RKO (cell line): ENCODE measurements at places on chromosomes 4 and X.

- DNase-seq: no peak
These were observed 40.4 kb upstream of the PCDH18 start for GRCh38 chr4:137572647-137573046.

- peak; percentile 85 for DNase-seq
These were observed at the start of gene HSD17B10 for GRCh38 chrX:53433651-53434639. HSD17B10 (minus strand) TSS chrX:53434370; CDS start chrX:53434345, 25 bp downstream.

DNA sequence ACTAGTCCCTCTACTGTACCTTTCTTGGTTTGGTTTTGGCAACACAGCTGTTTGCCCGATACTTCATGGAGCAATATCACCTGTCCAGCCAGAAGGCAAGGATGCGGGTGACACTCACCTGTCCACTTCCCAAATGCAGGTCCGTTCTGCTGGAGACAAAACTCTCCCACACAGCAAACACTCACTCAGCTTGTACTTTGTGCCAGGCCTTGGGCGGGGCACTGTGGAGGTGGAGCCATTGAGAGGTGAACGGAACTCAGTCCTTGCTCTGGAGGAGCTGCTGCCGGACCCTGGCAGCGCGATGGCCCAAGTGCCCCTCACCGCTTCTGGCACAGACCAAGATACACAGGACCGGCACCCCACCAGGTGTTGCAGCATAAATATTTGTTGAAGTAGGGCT, 15.3 kb upstream of the HMGB3 start:
- no peak for DNase-seq

- DNase-seq: peak; percentile 41
These were observed 1.0 kb downstream of the HNRNPH2 start for GRCh38 chrX:101409043-101409442.

GRCh38 chr4:145859426-145859825, 79.2 kb downstream of the ZNF827 start:
- DNase-seq: no peak

- no peak for DNase-seq
These were observed 8.0 kb downstream of the KLF3 start for GRCh38 chr4:38672074-38672396.

- DNase-seq: no peak
These were observed 78.5 kb downstream of the IL1RAPL1 start for GRCh38 chrX:28665778-28666177.

- DNase-seq: peak; percentile 9
These were observed 123.5 kb upstream of the FAT4 start for GRCh38 chr4:125191232-125191631.

GRCh38 chrX:31884535-31884934, 812.7 kb upstream of the FTHL17 start:
- DNase-seq: no peak

GRCh38 chr4:101762025-101762424, 28.5 kb upstream of the BANK1 start:
- no peak for DNase-seq

DNA sequence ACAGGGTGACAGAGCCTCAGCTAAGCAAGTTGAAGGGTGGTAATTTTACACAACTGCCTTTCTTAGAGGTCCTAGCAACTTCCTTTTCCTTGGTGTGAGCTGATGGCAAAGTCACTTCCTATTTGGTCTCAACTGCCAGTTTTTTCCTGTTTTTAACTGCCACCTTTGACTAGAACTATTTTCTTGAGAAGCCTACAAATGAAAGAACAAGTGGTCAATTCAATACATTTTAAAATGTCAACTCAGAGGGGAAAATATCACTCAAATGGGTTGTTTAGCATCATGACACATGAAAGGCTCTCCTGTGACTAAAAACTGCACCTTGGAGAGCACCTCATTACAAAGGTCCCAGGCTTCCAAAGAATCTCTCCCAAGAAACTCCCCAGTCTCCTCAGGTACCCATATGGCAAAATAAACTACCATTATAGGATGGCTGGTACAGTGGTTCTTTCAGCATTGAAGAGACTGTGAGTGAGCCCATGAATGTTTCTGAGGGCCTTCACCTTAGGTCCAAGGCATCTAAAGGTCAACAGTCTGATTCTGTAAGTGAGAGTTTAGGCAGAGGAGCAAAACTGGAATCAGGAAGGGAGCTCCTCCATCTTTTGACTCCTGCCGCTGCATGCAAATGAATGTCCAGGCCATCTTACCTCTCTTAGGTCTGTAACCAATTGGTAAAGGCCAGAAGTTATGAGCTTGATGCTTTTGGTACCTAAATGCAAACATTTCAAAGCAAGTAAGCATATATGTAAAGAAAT, 5.5 kb upstream of the STK26 start:
- DNase-seq: no peak

GRCh38 chr4:5884796-5885195, 8.1 kb downstream of the CRMP1 start:
- DNase-seq: no peak

DNA sequence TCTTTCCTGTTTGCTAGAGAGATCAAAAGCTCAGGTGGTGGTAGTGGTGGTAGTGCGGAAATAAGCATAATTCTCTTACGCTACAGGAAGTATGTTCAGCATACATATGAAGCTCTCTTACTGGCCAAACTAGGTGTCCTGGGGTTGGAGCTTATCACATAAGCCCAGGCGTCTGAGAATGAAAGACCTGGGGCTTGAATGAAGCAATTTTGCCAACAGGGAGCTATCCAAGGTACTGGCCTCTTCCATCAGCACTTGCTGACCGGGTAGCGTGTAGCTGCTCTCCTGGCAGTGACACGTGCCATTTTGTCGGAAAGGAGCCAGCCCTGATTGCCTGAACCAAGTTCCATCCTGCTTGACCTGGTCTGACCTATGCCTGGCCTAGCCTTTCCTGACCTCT, 65.9 kb upstream of the HPF1 start:
- DNase-seq: peak; percentile 68

GRCh38 chr4:165101641-165102040, 11.0 kb downstream of the TMEM192 start:
- DNase-seq: no peak

- no peak for DNase-seq
These were observed 3.9 kb downstream of the FGF2 start for GRCh38 chr4:122830426-122831095.

DNA sequence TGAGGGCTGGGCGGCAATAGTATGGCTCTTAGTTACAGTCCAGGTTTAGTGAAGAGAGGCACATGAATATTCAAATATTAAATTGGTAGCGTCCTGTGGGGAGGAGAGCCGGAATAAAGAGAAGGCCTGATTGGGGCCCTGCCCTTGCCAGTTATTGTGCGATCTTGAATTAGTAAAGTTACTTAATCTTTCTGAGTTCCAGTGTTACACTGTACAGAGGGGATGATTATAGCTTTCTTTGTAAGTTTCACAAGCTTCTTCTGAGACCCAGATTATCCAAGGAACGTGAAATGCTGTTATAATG, 1.2 kb downstream of the METAP1 start:
- DNase-seq: no peak

GRCh38 chrX:29724316-29724715, 491.0 kb upstream of the MAGEB2 start:
- no peak for DNase-seq

DNA sequence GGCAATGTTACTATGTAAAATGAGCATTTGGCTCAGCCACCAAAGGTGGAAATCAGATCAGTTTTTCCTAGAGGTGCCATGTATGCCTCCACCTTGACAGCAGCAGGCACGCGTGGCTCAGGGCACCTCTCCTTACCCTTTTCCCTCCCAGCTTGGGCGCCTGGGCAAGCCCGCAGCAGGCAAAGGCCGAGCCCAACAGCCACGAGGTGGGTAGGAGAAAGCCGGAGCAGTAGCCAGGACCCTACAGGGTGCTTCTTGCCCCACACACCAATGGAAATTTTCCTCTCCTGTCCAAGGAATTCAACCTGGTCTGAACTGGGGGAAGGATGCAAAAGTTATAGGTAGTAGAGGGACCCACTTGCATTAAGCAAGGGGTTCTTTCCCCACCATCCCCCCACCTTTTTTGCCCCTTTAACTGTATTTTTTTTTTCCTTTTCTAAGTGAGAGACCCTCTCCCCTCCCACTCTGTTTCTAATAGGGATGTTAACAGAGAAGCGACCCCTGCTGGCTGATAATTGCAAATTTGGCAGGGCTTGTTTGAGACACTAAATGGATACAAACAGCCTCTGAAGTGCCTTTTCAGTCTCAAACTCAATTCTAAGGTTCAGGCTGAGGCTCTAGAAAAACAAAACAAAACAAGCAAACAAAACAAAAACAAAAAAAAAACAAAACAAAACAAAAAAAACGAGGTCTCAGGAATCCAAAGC, 895.1 kb downstream of the PCDH18 start:
- DNase-seq: no peak

DNA sequence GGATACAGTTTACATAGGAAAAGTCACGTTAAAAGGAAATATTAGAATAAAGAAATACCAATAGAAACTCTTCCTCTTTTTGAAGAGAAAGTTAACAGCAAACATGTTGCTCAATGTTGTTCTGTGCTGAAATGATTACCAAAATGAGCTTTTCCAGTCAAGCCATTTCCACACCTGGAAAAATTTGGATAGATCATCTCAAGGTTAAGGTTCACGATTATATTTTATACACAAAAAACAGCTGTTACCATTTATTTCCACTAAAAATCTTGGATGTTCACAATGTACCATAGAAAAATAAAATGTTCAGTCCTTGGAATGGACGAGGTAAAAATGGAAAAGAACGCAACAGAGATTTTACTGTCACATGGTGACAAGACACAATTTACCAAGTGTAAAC, 218.7 kb downstream of the SCFD2 start:
- no peak for DNase-seq
